ENCODE measurements at places on chromosomes 3 and 15. TPM values are rescaled to one million over a fixed set of nuclear protein-coding genes. Genes with fewer than 3 reads are reported as not detected.

Gene ADGRG7
- total RNA-seq = not detected

DNA sequence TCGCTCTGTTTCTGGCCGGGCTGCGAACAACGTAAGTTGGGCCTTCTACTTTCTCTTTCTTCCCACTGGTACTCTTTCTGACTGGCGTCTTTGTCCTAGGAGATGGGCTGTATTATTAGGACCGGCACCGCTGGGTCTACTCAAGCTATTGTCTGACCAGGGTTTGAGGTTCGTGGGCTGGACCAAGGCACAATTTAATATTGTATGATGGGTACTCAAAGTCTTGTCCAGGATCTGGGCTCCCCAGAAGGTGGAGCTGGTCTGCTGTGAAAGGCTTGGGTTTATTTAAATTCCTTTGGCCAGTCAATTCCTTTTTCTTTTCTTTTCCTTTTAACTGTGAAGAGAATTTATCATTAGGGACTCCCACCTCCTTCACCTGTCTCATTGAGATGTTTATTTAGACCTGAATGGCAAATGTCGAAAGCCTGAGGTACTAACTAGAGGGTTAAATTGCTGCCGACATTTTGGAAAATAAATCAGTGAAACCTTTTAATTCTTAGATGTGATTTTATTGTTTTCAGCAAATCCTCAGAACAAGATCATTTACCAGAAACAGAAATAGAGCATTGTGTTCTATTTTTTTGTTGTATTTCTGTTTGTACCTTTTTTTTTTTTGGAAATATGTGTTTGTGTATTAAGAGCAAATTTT, 410 bp downstream of the LRRC49 start:
- H3K4me1 ChIP-seq = peaks cover 17% of the 10 kb centered on the region
- DNase-seq = no peak
- no peaks in the 10 kb centered on the region for H3K36me3 ChIP-seq
- H3K4me3 ChIP-seq = peak overlapping the region; percentile 64
- no peak overlapping the region for H3K27ac ChIP-seq
- peaks cover 47% of the 10 kb centered on the region for H3K27me3 ChIP-seq

Gene SFMBT1
- 54.3 TPM for total RNA-seq

DNA sequence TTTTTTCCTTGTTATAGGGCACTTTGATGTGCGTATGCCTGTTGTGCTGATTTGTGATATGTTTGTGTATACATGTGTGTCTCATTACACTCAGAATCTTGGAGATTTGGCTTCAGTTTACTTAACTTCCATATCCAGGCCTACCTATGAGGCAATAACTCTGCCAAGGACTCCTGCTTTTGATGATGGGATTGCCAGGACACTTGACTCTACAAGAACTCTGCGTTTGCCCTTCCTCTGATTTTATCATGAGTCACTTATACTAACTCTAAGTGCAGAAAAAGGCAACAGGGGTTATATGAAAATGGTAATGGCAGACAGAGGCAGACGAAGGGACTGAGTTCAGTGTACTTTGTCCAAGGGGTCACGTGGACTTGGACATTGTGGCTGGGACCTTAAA, 33.6 kb downstream of the MCTP2 start:
- no peak overlapping the region for H3K4me3 ChIP-seq
- H3K36me3 ChIP-seq = no peaks in the 10 kb centered on the region
- no peak for DNase-seq
- H3K27ac ChIP-seq = no peak overlapping the region
- H3K27me3 ChIP-seq = no peaks in the 10 kb centered on the region

- DNase-seq = no peak
- H3K36me3 ChIP-seq = no peaks in the 10 kb centered on the region
- no peak overlapping the region for H3K27ac ChIP-seq
- peaks cover 26% of the 10 kb centered on the region for H3K4me1 ChIP-seq
Measured at GRCh38 chr15:98861188-98861587, 146.4 kb downstream of the PGPEP1L start.

GRCh38 chr3:189845069-189845468, 213.9 kb downstream of the TP63 start:
- no peak overlapping the region for H3K4me3 ChIP-seq
- H3K4me1 ChIP-seq = no peaks in the 10 kb centered on the region
- no peak overlapping the region for H3K27ac ChIP-seq
- no peaks in the 10 kb centered on the region for H3K36me3 ChIP-seq
- DNase-seq = no peak

DNA sequence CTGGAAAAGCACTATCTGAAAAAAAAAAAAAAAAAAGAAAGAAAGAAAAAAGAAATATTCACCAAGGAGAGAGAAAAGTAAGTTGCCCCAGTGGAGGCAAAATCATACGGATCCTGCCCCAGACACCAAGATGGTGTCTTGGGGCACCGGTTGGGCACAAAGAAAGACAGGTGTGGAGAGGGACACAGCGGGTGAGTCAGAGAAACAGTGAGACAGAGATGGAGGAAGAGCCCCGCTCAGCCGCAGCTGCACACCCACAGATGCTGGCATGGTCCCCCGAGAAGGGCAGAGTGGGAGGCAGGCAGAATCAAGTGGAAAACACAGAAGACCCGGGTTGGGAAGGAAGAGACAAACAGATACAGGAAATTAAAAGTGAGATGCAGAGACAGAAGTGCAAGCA, 129.7 kb upstream of the SMAD3 start:
- no peaks in the 10 kb centered on the region for H3K27me3 ChIP-seq
- H3K4me3 ChIP-seq = no peak overlapping the region
- H3K4me1 ChIP-seq = no peaks in the 10 kb centered on the region
- DNase-seq = no peak
